Activated T-cell treated with anti-CD3 and anti-CD28 coated beads, Interleukin-2, amount 50 U/mL, for 72 hours (primary cell): ENCODE measurements at places on chromosomes 7 and 10.

DNA sequence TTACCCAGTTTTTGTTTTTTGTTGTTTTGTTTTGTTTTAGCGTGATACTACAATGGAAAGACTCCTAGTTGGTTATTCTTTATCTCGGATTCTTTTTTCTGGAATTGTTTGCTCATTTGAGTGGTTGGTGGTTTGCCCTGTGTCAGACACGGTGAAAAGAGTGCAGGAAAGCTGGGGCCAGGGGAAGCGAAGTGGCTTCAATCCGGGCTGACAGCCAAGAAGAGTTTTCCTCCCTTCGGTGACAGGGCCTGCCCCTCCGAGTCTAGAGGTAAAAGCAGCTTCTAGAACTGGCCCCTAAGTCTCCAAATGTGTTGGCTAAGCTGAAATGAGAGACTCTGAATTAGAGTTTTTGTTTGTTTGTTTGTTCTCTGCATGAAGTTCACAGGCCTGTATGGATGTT is 5.7 kb upstream of the AP5Z1 start:
- no peak for DNase-seq

GRCh38 chr7:27739301-27739908 is 557 bp upstream of the TAX1BP1 start:
- no peak for DNase-seq

GRCh38 chr10:113712024-113712423 is 32.3 kb downstream of the CASP7 start:
- DNase-seq: no peak

GRCh38 chr7:133635541-133635940 is 382.7 kb downstream of the EXOC4 start:
- no peak for DNase-seq

- DNase-seq: no peak
Observed at GRCh38 chr7:53001221-53001620, 34.2 kb upstream of the POM121L12 start.

GRCh38 chr10:96188916-96189315 is 58.8 kb downstream of the ZNF518A start:
- DNase-seq: no peak

DNA sequence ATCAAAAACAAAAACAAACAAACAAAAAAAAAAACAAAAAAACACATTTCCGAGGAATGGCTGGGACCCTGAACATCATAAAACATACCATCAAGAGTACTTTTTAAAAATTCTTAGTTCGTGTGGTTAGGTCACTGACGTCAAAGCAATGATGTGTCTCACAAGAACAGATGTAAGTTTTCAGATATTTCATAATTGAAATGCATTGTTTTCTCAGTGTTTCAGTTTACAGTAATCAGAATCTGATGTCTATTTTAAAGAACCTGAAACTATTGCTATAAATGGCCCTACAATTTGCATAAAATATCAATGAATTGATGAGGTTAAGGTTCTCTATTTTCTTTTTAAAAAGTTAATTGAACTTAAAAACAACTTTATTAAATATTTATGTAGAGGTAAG is 103.7 kb upstream of the HGF start:
- DNase-seq: no peak

GRCh38 chr10:119431773-119432135 is 110.8 kb downstream of the RGS10 start:
- no peak for DNase-seq

DNA sequence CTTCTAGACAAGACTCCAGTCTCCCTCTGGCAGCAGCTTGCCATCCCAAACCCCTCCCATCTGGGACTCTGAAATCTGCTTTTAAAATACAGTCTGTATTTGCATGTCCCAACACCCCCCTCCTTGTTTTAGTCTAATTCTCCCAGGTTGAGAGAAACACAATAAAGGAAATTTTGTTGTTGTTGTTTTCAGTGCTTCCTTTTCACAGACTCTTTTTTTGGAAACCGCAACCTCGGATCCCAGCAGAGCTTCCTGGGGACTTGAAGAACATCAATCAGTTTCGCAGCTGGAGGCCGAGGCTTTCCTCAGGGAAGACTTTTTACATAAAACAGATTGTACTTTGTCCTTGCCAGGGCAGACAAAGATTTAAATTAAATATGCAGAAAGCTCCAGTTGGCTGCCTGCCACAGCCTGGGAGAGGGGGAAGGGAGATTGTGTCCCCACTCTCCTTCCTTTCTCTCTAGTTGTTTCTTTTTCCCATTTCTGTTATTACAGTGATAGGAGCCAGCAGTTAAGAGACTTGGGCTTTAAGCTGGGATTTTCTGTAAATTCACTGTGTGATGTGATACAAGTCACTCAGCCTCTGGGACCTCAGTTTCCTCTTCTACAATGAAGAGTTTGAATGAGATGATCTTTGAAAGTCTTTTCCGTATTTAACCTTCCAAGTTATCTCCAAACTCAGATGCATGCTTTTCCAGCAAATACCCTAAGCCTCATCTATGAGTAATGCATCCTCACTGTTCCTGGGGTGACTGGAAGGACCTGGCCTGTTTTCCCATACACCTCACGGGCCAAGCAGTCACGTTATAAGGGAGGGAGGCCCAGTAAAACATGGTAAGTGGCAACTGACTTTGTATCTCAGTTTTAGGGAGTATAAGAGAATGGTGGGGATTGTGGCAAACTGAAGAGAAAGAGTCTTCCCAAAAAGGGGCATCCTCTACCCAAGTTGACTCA is 192.3 kb downstream of the REEP3 start:
- DNase-seq: no peak

GRCh38 chr10:116909307-116909706 is 60.0 kb downstream of the ENO4 start:
- no peak for DNase-seq

DNA sequence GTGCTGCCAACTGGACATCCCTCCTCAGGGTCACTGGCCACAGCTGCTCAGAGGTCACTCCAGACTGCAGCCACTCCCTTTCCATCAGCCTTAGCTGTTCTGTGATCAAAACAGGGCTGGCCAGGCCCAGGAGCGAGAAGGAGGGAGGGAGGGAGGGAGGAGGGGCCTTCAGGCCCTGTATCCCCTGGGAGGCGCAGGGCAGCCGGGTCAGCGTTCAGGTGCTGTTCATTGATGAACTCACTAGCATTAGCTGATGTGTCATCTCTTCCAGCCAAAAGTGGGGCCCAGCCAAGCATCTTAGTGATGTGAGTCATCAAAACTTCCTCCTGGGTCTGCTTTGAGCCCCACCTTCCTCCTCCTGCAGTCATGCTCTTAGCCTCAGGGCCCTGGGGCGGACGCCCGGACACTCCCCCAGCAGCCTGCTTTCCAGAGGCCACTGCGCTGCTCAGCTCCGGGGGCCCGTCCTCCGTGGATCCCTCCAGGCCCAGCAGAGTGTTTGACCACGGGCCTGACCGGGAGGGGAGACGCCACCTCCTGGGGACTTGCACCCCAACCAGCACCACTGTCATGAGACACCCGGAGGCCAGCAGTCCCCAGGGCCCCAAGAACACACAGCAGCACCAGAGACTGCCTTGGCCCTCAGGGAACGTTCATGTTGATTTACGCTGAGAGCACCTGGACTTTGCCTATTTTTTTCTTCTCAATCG is 149.2 kb downstream of the PRKAG2 start:
- peak; percentile 73 for DNase-seq

DNA sequence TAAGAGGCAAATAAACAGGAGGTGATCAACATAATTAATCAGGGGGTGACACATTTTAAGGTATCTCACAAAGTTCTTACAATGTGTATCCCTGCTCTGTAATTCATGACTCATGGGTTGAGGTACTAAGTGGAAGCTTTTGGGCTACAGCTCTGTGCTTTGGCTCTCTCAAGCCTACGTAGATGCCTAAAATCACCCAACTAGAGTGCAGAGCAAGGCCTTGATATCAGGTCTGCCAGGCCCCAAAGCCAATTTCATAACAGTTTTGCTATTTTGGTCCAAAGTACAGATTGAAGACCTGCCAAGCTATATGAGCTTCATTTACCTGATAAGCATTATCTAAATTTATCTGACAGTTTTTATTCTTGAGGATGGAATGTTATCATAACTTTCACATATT is 175.3 kb upstream of the BET1 start:
- DNase-seq: no peak

DNA sequence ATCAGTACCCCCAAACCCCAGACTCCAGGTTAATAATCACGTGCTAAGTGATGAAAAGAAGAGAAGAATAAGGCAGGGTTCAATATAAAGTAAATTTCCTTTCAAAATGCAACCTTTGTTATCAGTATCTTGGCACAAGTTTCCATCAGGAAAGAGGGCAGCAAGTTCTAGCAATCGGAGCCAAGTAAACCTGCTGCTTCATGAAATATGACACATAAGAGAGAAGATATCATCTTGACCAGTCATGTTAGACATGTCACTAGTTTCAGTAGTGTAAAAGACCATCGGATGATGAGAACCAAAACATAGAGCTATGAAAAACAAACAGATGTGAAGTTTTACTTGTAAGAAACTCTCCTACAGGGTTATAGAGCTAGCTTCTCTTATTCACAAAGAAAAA is 44.0 kb downstream of the AASS start:
- no peak for DNase-seq

DNA sequence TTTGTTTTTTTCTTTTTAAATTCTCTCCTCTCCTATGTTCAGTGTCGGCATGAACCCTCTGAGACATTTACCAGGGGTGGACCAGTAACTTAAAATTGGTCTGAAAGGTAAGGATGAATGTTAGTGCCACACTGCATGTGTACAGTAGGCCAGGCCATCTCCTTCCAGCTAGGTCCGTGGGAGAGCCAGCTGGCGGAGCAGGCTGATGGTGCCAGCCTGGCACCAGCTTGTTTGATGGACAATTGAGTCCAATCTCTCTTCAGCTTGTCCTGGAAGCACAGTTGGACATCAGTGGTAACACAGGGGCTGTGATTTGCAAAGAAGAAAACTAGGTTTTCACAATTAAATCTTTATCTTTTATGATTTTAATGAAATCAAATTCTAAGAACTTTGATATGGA is 136.5 kb downstream of the CNNM2 start:
- DNase-seq: no peak

GRCh38 chr7:43105521-43106120 is 6.8 kb upstream of the HECW1 start:
- DNase-seq: no peak

- no peak for DNase-seq
Observed at GRCh38 chr10:124977648-124978375, 35.9 kb downstream of the ZRANB1 start.

DNA sequence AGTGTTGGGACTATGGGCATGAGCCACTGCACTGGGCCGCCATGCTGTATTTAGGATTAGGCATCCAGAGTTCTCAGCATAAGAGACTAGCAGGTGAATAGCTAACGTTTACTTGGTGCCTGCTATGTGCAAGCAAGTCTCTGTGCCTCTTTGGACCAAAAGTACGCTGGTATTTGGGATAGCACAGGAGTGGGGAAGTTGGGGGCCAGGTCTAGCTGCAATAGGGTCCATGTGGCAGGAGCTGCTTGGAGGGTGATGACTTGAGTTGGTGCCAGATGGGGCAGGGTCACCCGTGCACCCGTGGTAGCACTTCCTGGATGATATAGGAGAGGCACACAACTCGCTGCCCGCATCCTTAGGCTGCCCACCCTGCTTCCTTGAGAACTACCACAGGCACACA is 22.4 kb downstream of the NACAD start:
- no peak for DNase-seq

- DNase-seq: peak; percentile 52
Observed at GRCh38 chr10:124701881-124702656, 42.1 kb downstream of the FAM53B start.

GRCh38 chr10:13376746-13377145 is 28.7 kb upstream of the SEPHS1 start:
- no peak for DNase-seq

DNA sequence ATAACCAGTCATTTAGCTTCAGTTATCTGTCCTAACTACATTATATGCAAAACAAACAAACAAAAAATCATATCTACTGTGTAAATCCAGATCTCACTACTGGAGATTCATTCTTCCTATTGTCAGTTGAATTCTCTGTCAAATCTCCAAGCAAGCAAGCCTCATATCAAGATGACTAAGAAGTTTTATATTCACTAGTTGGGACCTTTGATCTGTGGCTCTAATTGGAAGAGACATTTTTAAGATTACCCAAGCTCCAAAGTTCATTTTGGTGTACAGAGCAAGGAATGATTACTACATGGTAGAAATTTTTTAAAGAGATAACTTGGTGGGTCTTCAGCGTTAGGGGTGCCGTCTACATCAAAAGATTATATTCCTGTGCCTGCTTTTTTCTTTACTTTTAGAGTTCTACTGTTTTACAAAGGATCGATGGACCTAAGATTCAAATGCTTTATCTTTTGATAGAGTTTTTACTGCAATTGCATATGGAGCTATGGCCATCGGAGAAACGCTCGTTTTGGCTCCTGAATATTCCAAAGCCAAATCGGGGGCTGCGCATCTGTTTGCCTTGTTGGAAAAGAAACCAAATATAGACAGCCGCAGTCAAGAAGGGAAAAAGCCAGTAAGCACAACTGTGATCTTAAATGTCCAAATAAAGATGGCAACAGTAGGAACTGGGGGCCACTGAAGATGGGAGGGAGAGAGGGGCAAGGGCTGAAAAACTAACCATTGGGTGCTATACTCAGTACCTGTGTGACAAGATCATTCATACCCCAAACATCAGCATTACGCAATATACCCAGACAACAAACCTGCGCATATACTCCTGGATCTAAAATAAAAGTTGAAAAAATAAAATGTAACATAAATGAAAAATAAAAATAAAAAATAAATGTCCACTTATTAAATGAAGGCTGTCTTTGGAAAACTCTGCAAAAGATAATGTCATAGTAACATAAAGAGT is 47.9 kb downstream of the SP8 start:
- no peak for DNase-seq

GRCh38 chr7:99109108-99110051 is 34.5 kb downstream of the SMURF1 start:
- no peak for DNase-seq

DNA sequence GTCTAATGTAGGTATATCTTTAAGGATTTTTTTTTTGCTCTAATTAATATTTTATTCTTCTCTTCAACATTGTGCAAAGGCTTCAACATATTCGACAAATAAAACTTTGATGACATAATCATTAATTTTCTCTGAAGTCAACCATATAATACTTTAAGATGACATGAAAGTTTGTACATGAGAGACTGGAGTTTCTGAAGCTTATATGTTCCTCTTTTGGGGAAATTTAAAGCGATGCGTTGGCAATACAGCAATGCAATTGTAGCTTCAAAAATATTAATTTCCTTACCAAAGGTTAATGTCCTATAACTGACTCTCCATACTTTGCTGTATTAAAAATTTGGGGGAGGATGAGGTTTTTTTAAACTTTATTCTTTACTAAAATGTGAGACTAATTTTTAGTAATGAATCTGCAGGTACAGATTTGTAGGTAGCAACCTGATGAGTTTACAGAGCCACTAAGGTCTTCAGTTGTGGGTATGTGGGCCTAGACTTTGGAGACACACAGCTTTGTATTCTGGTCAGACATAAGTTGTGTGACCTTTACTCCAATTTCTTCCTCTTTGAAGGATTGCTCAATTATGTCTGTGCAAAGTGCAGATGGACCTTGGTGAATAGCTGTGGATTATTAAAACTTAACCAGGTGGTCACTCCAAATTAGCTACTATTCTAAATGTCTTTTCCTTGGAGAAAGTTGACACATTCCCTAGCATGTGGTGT is 18.0 kb upstream of the LIPA start:
- DNase-seq: no peak

- DNase-seq: no peak
Observed at GRCh38 chr7:1886361-1887064, 216.4 kb downstream of the ELFN1 start.
